Esophagus squamous epithelium (tissue), 5 donors: ENCODE measurements at places on chromosomes 1 and 21. TPM values are rescaled to one million over a fixed set of nuclear protein-coding genes. Genes with fewer than 3 reads are reported as not detected.

FNBP1L gene
- 14.2 TPM for total RNA-seq

MARK1 gene
- 3.9 TPM for total RNA-seq

LDLRAD1 gene
- 1.4 TPM for total RNA-seq

DNA sequence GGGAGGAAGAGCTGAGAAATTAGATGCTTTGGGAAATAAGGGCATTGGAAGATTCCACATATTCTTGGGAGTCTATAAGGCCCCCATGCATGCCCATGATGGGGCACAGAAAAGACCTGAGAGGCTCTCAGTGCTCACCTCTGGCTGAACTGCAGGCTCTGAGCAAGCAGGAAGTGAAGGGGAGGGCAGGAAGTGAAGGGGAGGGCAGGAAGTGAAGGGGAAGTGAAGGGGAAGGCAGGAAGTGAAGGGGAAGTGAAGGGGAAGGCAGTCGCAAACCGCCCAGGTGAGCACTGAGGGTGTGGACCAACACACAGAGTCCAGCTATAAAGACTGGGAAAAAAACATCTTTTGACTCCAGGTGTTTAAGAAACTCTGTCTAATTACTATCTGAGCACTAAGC is 3.5 kb downstream of the KRTAP10-9 start:
- DNase-seq, result no peak

DNA sequence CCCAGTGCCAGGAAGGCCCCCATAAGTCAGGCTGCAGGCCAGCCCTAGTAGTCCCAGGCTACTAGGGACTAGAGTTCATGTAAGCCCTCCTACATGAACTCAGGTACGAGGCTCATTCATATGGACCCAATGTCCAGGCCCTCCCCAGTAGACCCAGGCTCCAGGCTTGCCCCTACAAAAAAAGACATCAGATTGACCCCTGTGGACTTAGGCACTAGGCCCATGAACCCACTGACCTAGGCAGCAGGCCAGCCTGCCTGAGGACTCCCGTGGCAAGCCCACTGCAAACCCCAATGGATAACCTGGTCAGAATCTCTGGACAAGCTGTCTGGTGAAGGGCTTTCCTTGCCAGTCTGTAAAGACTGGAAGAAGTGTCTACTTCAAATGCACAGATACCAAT is 51.2 kb downstream of the TNNI3K start:
- no peak for DNase-seq

- DNase-seq, result no peak
Observed at GRCh38 chr1:115324649-115325420, 13.2 kb downstream of the NGF start.

- DNase-seq, result no peak
Observed at GRCh38 chr1:75085931-75086330, 48.3 kb upstream of the LHX8 start.

GRCh38 chr1:229629261-229629660 is 3.2 kb downstream of the URB2 start:
- no peak for DNase-seq

DNA sequence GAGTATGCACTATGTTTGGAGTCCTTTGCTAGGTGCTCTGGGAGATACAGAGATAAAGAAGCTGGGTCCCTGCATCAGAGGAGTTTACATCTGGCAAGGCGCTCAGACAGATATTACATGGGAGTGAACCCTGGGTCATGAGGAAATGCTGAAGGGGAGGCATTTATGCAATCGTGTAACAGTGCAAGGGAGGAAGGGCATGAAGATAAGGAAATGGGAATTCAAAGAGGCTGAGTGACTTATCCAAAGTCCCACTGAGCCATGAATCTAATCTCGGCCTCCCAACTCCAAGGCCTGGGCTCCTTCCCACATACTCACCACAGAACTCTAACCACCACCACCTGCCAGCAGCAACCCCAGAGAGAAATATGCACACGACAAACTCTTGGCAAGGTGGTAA is 51.6 kb downstream of the FAM163A start:
- DNase-seq, result no peak

DNA sequence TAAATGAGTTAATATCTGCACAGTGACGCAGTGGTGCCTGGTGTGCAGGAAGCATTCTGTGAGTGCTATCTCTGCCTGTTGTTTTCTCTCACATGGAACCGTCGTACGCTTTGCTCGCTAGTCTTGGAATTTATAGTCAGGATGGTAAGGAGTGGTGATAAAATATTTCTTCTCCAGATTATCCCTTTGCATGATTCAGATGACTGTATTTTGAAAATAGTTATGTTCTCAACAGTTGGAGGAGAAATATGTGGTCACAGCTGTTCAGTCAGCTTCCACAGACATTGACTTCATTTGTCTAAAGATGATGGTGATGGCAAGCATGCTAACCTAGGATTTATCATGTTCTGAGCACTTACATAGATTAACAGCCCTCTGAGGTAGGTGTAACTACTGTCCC is 41.3 kb upstream of the VAMP3 start:
- DNase-seq, result no peak

- DNase-seq, result no peak
Observed at GRCh38 chr1:207004931-207005830, 27.4 kb downstream of the C1orf116 start.
